ENCODE measurements at places on chromosomes 12 and 14.

DNA sequence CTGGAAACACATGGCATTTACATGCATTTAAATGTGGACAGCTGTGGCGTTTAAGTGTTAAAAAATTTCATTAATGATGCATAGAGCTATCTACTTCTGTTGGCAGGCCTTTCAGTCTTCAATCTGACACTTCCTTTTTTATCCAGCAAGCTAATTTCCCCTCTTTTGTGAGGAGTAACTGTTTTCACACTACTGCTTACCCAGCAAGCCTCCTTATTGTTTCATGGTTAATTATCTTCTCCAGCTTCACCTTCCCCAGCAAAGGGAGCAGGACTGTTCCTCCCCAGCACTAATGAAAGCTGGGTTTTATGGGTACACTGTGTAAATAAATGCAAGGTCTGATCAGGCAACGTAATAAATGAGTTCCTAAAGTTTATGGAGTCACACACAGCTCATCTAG is 129.4 kb upstream of the NPAS3 start:
- DNase-seq, result no peak

DNA sequence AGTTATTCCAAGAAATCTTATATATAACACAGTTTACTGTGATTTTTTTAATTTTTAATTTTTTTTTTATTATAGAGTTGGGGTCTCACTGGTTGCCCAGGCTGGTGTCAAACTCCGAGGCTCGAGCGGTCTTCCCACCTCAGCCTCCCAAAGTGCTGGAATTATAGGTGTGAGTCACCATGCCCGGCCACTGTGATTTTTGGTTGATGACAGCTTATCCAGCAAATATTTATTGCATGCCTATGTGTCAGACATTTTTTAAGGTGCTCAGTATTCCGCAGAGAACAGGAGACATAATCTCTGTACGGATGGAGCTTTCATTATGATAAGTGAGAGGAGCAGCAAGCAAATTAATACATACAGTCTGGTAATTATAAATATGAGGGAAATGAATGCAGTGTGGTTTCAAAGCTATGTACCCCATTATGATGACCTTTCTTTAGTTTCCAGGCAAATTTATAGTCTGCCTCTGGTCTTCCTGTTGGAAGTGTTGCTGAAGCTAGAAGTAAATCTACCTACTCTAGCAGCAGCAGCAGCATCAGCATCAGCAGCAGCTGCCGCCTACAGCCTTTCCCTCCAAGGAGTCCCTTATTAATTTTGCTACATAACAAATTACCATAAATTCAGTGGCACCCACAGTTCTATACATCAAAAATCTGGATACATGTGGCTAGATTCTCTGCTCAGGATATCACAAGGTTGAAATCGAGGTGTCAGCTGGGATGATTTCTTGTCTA is 32.3 kb downstream of the FRS2 start:
- DNase-seq, result peak; percentile 92

- no peak for DNase-seq
Measured at GRCh38 chr12:1523558-1524050, 70.8 kb downstream of the FBXL14 start.

DNA sequence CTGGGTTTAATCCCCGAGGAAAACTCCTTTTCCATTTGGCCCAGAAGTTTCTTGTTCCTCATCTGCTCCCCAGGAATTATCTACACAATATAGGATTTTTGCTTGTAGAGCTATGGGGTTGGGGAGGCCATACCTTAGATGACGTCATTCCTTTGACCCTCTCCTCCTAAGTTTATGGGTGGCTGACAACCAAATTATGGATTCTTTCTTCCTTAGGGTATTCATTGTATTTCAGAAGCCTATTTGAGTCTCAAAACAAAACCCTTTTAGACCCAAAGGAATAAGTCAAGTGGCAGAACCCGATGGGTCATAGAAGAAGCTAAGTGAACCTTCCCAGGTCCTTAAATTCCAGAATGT is 14.2 kb downstream of the PROX2 start:
- DNase-seq, result no peak

GRCh38 chr12:76329159-76329558 is 19.1 kb downstream of the BBS10 start:
- peak; percentile 66 for DNase-seq

- no peak for DNase-seq
Measured at GRCh38 chr12:116609319-116610114, 50.3 kb downstream of the MAP1LC3B2 start.

DNA sequence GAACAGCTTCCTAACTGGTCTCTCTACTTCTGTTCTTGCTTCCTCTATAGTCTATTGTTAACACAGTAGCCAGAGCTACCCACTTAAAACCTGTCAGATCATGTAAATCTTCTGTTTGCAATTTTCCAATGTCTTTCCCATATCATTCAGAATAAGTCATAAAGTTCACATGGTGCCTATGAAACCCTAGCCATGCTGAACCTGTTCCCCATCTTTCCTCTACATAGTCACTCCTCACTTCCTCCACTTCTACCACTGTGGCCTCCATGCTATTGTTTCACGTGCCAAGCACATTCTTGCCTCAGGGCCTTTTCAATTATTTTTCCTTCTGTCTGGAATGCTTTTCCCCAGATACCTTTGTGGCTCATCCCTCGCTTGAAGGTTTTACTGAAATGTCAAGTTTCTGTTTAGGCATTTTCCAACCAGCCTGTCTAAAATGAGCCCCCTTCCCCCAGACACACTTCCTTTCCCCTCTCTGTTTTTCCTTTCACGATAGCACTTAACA is 132.1 kb downstream of the DYRK2 start:
- DNase-seq, result no peak

- DNase-seq, result peak; percentile 46
Measured at GRCh38 chr12:31868965-31869364, 90.2 kb upstream of the RESF1 start.

- DNase-seq, result no peak
Measured at GRCh38 chr12:19992311-19992710, 376.0 kb upstream of the PDE3A start.

GRCh38 chr12:91529829-91530228 is 347.2 kb upstream of the DCN start:
- peak; percentile 12 for DNase-seq

DNA sequence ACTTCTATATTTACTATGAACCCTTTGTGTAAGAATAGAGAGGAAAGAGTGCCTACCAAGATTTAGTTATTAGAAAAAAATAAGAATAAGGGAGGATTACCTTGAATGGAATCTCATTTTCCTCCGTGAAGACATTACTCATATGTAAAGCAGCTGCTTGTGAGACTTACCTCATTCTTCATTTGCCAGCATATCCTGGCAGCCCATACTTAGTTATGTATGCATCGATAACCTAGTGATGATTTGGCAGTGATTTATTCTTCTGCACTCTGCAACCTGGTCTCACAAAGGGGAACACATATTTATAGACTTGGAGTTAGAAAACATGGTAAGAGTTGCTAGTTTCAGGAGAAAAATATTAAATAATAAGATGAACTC is 56.8 kb downstream of the LRFN5 start:
- peak; percentile 79 for DNase-seq

DNA sequence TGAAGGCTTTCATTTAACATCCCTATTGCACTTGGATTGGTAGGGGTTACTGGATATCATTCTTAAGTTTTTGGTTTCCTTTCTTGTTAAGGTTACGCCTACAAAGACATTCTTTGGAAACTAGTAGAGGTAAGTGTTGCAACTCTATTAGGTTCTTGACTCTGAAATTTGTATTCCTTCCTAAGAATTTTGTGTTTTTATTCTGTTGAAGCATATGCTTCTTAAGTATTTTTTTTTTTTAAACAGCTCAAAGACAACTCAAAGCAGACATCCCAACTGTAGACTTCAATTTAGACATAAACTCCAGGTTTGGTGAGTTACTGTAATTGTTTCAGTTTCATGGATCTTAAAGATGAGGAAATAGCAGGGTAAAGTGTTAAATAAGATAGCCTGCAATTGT is 1.1 kb upstream of the RBMS2 start:
- DNase-seq, result peak; percentile 16

- peak; percentile 71 for DNase-seq
Measured at GRCh38 chr12:6266971-6267721, 43.3 kb upstream of the PLEKHG6 start.

DNA sequence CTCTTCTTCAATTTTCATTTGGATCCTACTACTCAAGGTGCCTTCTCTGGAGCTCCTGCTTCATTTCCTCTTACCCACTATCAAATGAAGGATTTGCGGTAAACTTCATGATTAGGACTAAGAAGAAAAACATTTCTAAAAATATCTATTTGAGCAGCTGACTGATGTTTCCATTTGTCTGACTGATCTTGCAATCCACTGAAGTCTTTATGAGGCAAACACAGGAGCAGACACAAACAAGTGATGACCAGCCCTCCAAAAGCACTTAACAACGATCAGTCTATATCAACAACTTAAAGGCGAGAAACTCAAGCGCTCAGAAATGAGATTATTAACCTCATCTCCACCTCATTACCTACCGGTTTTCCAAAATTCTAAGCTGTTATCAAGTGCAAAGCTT is 26.2 kb downstream of the OSBPL8 start:
- DNase-seq, result peak; percentile 12

GRCh38 chr12:29026419-29026818 is 122.7 kb upstream of the FAR2 start:
- DNase-seq, result no peak

- no peak for DNase-seq
Measured at GRCh38 chr12:70571705-70572268, 65.4 kb downstream of the PTPRB start.

DNA sequence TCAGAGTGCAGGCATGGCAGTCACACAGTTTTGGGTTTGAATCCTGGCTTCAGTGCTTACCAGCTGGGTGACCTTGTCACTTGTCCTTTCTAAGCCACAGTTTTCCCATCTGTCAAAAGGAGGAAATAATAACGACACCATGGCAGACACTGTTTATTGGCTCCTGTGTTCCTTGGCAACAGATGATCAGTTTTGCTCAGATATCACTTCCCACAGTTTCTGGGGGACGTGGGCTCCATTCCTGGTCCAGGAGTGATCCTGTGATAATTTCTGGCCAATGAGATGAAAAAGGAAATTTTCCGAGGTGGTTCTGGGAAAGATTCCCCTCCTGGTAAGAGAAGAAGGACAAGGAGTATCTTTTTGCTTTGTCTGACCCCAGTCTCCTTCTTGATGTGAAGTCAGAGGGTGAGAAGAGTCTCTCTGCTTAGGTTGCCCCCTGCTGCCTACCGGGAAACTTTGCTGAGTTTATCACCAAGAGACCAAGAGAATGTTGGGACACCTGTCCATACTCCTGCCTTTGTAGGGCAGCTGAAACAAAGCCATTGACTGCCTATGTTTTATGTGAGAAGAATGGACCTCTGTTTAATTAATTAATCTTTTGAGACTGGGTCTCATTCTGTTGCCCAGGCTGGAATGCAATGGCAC is 178.9 kb upstream of the NRXN3 start:
- no peak for DNase-seq

DNA sequence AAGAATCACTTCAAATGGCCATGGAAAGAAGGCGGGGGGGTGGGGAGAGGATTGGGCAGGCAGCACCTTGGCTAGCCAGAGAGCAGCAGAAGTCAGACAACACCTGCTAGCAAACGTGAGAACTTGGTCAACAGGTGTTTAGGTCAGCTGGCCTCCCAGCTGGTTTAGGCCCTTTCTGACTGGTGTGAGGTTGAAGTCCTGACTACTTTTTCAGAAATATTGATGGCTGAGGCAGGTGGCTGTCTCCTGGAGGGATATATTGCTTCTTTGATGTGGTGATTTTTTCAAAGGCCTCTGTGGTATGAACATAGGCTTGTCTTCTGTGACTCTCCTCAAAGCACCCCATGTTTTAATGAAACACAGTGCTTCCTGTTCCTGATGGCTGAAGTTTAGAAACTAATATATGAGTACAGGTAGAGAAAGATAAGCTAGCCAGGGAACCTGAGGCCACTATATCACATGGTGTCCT is 238.2 kb upstream of the SSTR1 start:
- DNase-seq, result no peak

- DNase-seq, result no peak
Measured at GRCh38 chr12:124096109-124096508, 123.1 kb downstream of the ZNF664 start.

DNA sequence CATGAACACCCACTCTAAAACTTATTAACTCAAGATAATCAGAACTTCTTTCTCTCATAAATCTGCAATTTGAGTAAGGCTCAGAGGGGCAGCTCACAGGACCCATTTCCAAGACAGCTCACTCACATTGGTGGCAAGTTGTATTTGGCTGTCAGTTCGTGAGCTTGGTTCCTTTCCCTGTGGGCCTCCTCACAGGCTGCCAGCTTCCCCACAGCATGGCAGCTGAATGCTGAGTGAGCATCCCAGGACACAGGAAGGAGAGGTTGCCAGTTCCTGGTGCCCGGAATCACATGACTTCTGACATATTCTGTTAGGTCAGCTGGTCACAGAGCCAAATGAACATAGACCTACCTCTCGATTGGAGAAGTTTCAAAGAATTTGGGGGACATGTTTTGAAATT is 116.6 kb upstream of the TMEM233 start:
- DNase-seq, result no peak

DNA sequence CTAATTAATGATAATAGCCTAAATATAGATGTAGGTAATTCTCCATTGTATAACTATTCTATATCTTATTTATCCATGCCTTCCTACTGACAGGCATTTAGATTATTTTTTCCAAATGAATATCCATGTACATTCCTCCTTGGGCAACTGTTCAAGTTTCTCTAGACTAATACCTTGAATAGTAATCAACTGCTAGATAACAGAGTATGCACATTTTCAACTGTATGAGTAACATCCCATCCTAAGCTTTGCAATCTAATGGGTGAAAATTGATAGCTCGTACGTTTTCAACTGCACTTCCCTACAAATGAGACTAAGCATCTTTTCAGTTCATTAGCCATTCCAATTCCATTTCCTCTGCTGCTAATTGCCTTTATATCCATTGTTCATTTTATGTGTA is 37.0 kb downstream of the YAF2 start:
- no peak for DNase-seq

- DNase-seq, result no peak
Measured at GRCh38 chr12:132489078-132489601, 811 bp upstream of the FBRSL1 start.

DNA sequence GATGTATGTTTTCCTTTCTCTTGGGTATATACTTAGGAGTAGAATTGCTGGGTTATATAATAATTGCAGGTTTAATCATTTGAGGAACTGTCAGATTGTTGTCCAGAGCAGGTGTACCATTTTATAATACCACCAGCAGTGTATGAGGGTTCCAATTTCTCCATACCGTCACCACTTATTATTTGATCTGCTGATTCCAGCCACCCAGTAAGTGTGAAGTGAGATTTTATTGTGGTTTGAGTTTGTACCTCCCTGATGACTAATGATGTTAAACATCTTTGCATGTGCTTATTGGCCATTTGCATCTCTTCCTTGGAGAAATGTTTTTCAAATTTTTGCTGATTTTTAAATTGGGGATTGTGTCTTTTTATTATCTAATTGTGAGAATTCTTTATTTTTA is 15.1 kb downstream of the NCKAP5L start:
- DNase-seq, result peak; percentile 56

DNA sequence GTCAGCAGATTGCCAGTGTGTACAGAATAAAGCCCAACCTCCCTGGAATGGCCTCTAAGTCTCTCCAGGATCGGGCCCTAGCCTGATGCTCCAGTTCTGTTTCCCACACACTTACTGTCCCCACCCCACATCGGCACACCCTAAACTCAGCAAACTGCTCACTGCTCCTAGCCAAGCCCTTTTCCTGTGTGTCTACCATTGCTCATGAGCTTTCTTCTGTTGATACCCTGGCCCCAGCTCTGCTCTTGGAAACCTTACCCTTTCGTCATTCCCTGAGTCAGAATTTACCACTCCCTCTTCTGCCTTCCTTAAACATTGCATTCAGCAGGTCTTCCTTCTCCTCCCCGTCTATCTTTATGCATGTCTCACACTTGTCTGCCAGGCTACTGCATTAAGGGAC is 158.9 kb downstream of the TMX1 start:
- peak; percentile 84 for DNase-seq

- peak; percentile 64 for DNase-seq
Measured at GRCh38 chr12:110304061-110304551, 23.1 kb downstream of the ATP2A2 start.

Data from fibroblast of lung (primary cell).